ENCODE measurements at places on chromosomes 6 and 20.

DNA sequence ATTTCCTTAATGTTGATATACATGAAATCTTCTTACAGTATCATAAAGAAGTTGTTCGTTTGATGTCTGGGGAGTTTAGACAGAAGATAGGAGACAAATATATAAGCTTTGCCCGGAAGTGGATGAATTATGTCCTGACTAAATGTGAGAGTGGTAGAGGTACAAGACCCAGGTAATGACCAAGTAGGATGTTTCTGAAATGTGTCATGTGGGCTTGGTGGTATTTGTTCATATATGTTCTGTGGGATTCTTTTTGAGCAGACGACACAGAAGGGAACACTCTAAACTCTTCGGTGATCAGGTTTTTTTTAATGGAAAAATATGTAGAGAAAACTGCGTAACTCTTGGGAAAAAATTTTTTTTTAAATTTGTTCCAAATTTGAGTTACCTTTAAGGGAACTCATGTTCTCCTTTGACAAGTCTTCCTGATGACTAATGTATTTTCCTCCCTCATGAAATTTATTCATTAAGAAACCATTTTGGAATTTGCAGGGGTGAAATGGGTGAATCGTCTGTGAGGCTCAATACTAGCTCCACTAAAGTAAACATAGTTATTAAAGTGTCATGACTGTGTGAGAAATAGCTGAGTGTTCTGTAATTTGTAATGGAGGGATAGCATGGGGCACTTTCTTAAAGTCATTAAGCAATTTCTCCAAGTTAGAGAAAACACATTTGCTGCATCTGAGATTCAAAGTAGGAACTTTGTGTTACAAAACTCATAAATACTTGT, 100.6 kb downstream of the MAP3K4 start:
- DNase-seq: no peak

- no peak for DNase-seq
Observed at GRCh38 chr6:16635810-16636602, 125.3 kb downstream of the ATXN1 start.

- no peak for DNase-seq
Observed at GRCh38 chr20:275791-276190, 14.8 kb downstream of the C20orf96 start.

- DNase-seq: no peak
Observed at GRCh38 chr6:119166024-119166784, 87.7 kb upstream of the FAM184A start.

DNA sequence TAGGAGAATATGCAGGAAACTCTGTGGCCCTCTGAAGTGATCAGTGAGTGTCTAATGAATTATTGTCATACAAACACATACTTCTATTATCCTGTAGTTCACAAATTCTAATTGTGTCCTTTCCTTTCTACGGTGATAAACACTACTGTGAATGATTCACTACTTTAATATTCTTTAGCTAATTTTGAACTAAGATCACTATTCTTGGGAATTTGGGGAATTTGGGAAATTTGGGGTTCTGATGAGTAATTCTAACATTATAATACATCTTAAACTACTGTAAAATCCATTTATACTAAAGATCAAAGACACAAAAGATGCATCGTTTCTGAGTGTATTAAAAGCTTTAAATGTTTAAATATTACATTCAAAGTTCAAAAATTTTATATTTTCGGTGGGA, 1287.2 kb upstream of the CITED2 start:
- no peak for DNase-seq

GRCh38 chr6:11772109-11772825, 6.3 kb downstream of the ADTRP start:
- no peak for DNase-seq

- DNase-seq: no peak
Observed at GRCh38 chr6:28383235-28384142, 16.1 kb downstream of the ZSCAN12 start.

Measured in stimulated activated CD8-positive, alpha-beta memory T cell treated with anti-CD3 and anti-CD28 coated beads, Interleukin-2, amount 100 ng/mL, for 1 hour (primary cell).